NCI-H2081 (cell line): ENCODE measurements at places on chromosomes 11 and 22.

GRCh38 chr11:6022956-6023355 is 7.6 kb downstream of the OR56A1 start:
- DNase-seq = peak; percentile 11

- DNase-seq = peak; percentile 76
These were observed 51.5 kb upstream of the GAL start for GRCh38 chr11:68632802-68633201.

DNA sequence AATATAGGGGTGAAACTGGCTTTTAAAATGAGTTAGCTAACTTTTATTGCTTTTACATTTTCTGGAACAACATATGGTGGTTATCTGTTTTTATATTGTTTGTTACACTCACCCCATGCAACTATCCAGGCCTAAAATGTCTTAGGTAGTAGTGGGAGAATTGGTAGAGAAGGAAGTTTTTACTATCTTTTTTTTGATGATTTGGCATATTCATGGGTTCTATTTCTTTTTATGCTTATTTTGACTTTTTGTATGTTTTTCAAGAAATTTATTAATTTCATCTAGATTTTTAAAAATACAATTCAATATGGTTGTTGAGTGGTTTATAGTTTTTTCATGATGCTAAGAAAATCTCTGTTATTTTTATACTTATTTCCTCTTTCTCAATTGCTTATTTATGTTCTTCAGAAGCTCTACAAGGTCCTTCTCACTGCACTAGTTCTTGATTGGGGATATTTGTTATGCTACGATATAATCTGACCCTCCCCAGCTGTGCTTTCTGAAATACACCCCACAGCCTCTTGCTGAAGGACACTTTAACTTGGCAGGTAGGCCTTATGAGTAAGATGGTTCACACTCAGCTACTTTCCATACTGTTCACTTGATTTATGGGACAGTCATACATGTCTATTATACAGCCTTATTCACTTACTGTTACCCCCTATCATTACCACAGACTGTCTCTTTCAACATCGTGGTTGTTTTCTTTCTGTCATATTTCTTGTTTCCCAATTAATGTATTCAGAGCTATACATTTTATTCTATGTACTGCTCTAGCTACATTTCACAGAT is 431.2 kb downstream of the METTL15 start:
- no peak for DNase-seq

GRCh38 chr11:116527180-116527991 is 245.4 kb downstream of the BUD13 start:
- no peak for DNase-seq

DNA sequence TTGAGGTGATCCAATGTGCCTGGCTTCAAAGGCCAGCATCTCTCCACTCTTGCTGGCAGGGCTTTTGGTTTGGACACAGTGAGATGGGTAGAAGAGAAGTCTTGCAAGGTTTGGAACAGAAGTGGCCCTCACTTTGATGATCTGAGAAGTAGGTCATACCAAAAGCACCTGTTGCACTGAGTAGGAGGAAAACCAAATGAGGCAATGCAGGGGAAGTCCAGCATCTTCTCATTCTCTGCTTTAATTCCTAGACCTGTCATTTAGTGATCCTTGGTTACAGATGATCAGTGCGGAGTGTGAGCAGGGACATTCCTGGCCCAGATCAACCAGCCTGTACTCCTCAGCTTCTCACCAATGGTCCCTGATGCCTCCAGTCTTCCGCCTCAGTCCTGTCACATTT is 990.5 kb downstream of the OPCML start:
- DNase-seq = no peak

GRCh38 chr11:124934862-124935547 is 842 bp downstream of the HEPACAM start:
- DNase-seq = no peak

- no peak for DNase-seq
These were observed 688 bp upstream of the LRRC74B start for GRCh38 chr22:21044931-21045584.

- no peak for DNase-seq
These were observed 1.7 kb downstream of the TOM1 start for GRCh38 chr22:35301372-35301874.
